ENCODE measurements at places on chromosomes 2 and 18. TPM values are rescaled to one million over a fixed set of nuclear protein-coding genes. Genes with fewer than 3 reads are reported as not detected.

GRCh38 chr2:46066601-46067000, 230.6 kb upstream of the EPAS1 start:
- no peak for DNase-seq

DNA sequence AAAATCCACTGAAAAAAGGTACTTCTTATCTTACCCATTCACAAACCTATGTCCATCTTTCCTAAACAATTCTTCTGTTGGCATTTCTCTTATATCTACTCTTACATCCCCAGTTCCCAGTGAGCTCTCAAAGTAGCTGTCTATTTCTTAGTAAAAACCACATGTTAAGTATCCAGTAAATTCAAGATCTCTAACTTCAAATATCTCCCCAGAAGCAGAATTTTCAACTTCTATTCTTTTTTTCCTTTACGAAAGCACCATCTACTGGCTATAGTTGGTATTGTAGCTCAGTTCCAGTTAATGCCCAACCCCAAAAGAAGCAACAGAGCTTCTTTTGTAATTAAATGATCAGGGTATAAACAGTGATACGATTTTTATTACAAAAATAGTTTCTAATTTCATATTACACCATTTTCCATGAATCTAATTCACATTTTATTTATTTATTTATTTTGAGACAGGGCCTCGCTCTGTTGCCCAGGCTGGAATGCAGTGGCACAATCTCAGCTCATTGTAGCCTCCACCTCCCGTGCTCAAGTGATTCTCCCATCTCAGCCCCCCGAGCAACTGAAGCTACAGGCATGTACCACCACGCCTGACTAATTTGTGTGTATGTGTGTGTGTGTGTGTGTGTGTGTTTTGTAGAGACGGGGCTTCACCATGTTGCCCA, 28.5 kb downstream of the HRH4 start:
- DNase-seq: peak; percentile 63

GRCh38 chr2:60495041-60495625, 58.3 kb downstream of the BCL11A start:
- no peak for DNase-seq

- no peak for DNase-seq
Measured at GRCh38 chr2:231228223-231228622, 29.8 kb downstream of the ARMC9 start.

DNA sequence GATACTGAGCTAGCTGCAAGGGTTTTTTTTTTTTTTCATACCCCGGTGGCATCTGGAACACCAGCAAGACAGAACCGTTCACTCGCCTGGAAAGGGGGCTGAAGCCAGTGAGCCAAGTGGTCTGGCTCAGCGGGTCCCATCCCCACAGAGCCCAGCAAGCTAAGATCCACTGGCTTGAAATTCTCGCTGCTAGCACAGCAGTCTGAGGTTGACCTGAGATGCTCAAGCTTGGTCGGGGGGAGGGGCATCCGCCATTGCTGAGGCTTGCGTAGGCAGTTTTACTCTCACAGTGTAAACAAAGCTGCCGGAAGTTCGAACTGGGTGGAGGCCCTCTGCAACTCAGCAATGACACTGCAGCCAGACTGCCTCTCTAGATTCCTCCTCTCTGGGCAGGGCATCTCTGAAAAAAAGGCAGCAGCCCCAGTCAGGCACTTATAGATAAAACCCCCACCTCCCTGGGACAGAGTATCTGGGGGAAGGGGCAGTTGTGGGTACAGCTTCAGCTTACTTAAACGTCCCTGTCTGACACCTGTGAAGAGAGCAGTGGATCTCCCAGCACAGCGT, 5.1 kb upstream of the MIB1 start:
- DNase-seq: peak; percentile 49

DNA sequence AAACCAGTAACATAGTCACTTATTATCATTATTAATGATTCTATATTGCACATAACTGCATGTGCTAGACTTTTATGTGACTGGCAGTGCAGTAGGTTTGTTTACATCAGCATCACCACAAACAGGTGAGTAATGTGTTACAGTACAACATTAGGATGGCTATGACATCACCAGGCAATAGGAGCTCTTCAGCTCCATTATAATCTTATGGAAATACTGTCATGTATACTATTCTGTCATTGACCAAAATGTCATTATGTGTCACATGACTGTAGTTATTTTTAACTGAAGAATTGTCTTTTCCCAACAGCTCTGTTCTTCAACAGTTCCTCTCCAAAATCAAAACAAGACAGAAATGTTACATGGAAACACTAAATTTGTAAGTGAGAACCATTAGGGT, 96.3 kb downstream of the C18orf54 start:
- DNase-seq: no peak

- no peak for DNase-seq
Measured at GRCh38 chr2:86293612-86294011, 43.8 kb downstream of the REEP1 start.

- no peak for DNase-seq
Measured at GRCh38 chr2:24480245-24480644, 10.8 kb upstream of the NCOA1 start.

Gene PRKAG3
- 0.41 TPM for total RNA-seq

Gene VIL1
- not detected for total RNA-seq

Gene CCDC121
- total RNA-seq: 7.0 TPM

Gene DSG4
- not detected for total RNA-seq

Gene NYAP2
- not detected for total RNA-seq
